T-helper 2 cell treated with Interferon-gamma antibody and Interleukin-4, amounts not matched to agents 100 ng/mL and 5 ng/mL, for 36 hours (primary cell): ENCODE measurements at places on chromosomes 11 and 22. TPM values are rescaled to one million over a fixed set of nuclear protein-coding genes. Genes with fewer than 3 reads are reported as not detected.

FAR1 gene
- 61.1 and 65.4 TPM in 2 replicates for total RNA-seq

SLC22A12 gene
- not detected in 2 replicates for total RNA-seq

ZNF215 gene
- total RNA-seq, result 3.3 and 3.4 TPM in 2 replicates

CFAP68 gene
- total RNA-seq, result 13.9 and 16.2 TPM in 2 replicates

FGF4 gene
- total RNA-seq, result not detected in 2 replicates

NTM gene
- not detected in 2 replicates for total RNA-seq

OR8A1 gene
- total RNA-seq, result not detected in 2 replicates

MYO7A gene
- 0.07 and 0.23 TPM in 2 replicates for total RNA-seq

MIOX gene
- 0.14 TPM in 1 of 2 replicates, not detected in the other for total RNA-seq

LIF gene
- 502 and 522 TPM in 2 replicates for total RNA-seq

OR8D4 gene
- total RNA-seq, result not detected in 2 replicates
